Bronchial epithelial cell (primary cell): ENCODE measurements at places on chromosomes 4 and X.

- DNase-seq: peak; percentile 7
Measured at GRCh38 chr4:113472864-113473263, 288.7 kb downstream of the CAMK2D start.

DNA sequence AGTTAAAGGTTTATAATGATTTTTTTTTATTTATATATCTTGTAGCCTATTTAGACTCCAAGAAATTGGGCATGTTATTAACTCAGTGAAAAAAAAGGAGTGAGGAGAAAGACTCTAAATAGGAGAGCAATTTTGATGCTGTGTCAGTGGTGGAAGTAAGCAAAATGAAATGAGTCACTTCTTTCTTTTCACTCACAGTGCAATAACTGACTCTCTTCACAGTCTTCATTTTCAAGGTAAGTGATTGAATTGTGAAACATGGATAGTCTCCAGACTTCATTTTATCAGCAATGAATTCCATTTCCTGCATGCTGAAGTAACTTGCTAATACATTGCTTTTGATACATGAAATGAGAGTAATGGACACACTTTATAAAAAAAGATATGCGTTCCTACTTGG lies 2271.5 kb downstream of the PCDH7 start:
- peak; percentile 3 for DNase-seq

- DNase-seq: peak; percentile 47
Measured at GRCh38 chr4:152415980-152416379, 119.9 kb downstream of the FBXW7 start.

DNA sequence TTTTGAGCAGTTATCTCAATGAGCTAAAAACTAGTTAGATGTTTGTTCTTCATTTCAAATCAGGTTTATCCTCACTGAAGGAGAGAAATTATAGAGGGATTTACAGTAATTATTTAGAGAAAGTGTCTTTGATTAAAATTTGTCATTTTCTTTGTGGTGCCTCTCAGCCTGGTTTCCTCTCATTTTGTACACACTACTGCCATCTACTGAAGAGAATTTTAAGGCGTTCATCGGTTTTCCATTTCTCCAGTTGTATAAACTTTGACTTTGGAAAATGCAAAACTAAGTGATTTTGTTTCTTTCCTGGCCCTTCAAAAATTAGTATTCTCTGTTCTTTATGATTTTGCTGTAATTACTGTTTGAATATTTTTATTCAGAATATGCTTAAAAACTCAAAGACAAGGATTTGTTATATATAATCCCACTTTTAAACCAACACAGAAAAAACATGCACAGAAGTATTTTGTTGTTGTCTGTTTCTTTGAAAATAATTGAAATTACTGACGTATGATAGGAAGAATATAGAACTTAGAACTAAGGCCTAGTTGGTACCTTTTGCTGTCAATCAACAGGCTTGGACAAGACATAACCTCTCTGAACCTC lies 34.4 kb upstream of the ANXA3 start:
- DNase-seq: peak; percentile 47

- DNase-seq: no peak
Measured at GRCh38 chr4:37054531-37055077, 189.9 kb upstream of the NWD2 start.

- no peak for DNase-seq
Measured at GRCh38 chr4:184959786-184960185, 58.5 kb upstream of the HELT start.

DNA sequence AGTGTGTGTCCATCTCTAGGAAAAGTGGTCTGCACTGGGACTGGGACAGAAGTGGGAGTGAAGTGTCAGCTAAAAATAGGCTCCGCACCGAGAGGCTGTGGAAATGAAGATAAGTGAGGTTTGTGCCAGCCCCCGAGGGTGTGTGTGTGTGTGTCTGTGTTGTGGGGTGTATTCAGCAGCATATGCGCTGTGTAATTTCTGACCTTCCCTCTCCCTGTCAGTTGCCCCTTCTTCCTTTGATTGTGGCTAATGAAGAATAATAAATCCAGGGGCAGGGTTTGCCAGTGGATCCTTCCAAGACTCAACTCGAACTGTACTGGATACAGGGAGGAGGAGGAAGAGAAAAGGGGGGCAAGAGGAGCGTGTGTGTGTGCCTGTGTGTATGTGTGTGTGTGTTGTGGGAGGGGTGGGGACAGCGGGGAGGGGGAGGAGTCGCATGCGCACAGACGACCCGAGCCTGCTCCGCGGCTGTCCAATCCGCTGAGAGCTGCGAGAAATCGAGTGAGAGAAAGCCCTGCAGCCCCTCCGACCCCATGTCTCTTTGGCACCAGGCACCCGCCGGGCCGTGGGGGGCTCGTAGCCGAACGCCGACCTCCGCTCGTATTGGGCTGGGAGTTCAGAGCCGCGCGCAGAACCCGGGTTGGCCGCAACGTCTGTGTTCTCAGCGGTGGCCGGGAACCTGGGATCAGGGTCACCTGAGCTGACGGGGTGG lies 916 bp upstream of the POU4F2 start:
- DNase-seq: no peak

DNA sequence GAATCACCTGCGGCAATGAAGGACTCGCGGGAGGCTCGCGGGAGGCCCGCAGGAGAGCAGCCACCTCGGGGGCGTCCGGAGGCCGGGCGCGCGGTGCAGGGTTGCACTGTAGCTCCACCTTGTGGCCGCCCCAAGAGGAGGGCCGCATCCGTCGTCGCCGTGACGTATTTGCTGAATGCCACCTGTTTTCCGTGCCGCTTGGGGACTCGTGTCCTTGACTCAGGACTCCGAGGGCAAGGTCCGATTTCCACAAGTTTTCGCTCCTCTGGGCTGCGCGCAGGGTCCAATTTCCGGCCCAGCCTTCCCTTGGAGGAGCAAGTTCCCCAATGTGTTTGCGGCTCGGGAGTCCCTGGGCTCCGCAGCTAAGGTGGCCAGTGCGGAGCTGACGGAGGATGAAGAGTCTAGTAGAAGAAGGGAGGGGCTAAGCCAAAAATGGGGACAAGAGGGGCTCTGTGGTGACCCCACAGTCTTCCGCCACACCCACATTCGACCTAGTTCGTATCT lies 10.7 kb upstream of the DLG3 start:
- DNase-seq: peak; percentile 28

GRCh38 chr4:129323658-129324057 lies 227.7 kb downstream of the C4orf33 start:
- DNase-seq: no peak

DNA sequence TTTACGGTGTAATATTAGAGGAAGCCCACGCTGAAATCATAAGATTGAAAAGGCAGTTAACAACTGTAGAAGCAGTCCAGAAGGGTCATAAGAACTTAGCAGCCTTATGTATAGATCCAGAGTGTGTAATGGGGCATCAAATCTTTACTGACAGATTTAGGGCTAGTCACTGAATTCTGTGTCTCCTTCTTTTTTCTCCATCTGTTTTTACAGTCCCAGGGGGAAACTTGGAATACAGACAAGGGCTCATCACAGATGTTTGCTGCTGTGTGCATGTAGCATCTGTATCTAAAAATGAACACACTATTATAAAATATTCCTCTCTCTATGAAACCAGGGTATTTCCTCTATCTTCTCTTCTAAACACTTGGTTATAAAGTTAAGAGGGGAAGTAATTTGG lies 43.9 kb downstream of the CYSLTR1 start:
- no peak for DNase-seq

DNA sequence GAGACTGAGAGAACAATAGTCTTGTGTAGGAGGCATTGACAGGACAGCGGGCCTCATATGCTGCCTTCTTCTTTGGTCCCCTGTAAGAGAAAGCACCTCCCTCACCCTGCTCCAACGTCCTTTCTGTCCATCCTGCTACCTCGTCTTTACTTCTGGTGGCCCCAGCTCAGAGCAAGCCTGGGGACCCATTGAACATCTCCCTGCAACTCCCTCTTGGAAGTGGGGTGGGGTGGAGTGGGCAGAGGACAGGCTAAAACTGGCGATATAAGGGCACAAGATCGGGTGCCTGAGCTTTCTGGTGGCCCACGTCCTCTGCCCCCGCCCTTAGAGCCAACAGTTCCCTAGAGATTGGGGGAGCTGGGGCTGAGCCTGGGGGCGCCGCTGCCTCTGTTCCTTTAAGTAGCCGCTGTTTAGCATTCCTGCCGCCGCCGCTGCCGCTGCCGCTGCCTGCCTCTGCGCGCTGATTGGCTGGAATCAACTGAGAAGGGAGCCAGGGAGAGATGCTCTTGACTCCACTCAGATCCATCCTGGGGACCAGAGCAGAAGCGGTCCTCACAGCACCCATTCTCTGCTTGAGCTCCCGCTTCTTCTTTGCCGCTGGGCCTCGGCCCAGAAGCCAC lies at the start of gene DLG3:
Gene DLG3, plus strand, starts transcription at position 510 of the 620 bp plus-strand sequence. CDS start 367 bp downstream, outside the sequence.
- no peak for DNase-seq

- no peak for DNase-seq
Measured at GRCh38 chr4:53040459-53040815, 178.3 kb downstream of the RASL11B start.

- DNase-seq: no peak
Measured at GRCh38 chr4:4494882-4495281, 47.0 kb downstream of the STX18 start.

DNA sequence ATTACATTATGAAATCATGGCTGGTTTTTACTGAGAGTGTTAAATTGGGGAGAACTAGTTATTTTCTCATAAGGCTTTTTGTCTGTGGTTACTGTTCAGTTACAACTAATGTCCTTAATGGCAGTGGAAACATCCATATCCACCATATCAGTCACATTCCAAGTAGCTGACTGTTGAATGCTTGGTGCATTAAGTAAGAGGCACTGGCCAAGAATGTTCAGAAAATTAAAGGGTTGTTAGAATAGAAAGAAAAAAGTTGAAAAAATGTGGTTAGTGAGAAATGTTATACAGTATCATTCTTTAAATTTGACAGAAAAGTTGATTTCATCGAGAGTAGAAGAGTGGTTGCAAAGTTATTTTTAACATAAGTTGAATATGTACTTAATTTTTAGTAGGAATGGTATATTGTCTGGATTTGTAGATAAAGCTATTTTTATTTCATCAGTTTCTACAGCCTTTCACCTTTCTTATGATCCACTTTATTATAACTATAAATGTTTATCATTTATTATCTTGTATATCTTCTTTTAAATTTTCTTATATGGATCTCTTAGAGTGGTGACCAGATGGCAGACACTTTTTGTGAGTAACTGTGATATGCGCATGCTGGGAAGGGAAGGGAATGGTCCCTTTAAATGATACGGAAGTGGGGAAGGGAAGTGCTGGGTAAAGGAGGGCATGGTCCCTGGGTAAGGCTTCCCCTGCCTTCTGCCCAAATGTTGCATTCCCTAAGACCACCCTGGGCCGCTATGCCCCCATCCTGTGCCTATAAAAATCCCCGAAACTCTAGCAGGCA lies 2407.1 kb downstream of the ARAP2 start:
- DNase-seq: peak; percentile 9

DNA sequence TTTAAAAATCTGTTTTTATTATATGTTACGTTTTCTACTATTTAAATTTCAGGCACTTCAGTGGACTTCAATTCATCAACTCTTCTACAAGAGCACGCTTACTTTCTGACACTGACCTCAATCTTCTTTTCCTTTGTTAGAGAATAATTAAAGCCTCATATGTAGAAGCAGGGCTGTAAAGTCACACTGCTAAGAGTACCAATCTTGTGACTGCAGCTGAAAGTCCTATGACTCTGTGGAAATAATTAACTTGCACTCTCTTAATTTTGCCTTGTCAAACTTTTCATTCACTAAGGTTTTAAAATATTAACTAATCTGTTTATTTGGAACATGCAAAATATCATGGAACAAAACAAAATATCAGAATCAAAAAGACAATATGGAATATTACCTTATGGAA lies 498.1 kb downstream of the PCDH10 start:
- DNase-seq: no peak

GRCh38 chrX:143296521-143296920 lies 220.8 kb downstream of the SPANXN3 start:
- no peak for DNase-seq

- DNase-seq: no peak
Measured at GRCh38 chr4:109846395-109847098, 1.4 kb upstream of the LRIT3 start.
